ENCODE measurements at places on chromosomes 7 and 10.

DNA sequence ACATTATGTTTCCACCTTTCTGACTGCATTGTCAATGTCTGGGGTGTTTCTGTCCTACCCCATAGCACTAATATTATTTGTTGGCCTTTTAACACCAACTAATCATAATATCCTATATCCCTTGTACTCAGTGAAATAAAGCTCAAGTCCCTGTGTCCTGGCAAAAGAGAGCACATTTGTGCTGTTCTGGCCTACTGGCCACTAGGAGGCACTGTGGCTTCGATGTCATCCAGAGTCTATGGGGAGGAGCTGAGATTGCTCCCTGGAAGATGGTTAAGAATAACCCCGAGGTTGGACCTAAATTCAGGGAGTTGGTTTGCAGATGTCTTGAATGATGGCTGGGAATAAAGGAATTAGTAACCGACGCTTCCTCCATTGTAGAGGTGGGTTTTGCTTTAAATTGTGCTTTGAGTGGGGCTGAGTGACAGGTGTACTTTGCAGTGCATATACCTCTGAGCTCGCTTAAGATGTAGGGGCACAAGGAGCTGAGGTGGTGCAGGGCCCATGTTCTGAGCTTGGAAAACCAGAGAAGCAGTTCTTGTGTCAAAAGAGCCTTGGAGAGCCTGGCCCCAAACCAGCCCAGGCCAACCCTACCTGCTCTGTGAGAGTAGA, 191.2 kb upstream of the PRSS1 start:
- peak; percentile 56 for DNase-seq

DNA sequence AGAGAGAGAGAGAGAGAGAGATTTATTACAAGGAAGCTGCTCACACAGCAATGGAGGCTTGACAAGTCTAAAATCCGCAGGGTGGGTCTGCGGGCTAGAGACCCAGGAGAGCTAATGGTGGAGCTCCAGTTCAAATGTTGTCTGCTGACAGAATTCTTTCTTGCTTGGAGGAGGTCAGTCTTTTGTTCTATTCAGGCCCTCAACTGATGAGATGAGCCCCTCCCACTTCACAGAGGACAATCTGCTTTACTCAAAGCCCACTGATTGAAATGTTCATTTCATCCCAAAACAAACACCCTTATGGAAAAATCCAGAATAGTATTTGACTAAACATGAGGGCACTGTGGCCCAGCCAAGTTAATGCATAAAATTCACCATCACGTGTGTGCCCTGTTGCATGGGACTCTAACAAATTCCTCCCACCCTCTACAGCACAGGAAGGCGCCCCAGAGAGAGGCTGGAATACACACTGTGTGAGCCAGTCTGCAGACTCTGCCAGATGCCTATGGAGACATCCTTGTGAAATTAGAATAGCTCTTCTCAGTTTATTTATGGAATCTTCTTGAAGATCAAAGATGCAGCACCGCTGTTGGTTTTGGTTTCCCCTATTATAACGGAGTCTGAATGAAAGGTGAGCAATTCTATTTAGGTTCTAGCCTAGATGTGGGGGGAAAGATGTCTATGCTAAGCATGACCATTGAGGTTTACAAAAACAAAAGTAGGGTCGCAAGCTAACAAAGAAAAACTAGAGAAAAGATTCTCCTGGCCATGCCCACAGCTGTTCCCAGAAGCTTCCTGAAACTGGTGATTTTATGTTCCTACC, 123.0 kb upstream of the SFMBT2 start:
- no peak for DNase-seq

DNA sequence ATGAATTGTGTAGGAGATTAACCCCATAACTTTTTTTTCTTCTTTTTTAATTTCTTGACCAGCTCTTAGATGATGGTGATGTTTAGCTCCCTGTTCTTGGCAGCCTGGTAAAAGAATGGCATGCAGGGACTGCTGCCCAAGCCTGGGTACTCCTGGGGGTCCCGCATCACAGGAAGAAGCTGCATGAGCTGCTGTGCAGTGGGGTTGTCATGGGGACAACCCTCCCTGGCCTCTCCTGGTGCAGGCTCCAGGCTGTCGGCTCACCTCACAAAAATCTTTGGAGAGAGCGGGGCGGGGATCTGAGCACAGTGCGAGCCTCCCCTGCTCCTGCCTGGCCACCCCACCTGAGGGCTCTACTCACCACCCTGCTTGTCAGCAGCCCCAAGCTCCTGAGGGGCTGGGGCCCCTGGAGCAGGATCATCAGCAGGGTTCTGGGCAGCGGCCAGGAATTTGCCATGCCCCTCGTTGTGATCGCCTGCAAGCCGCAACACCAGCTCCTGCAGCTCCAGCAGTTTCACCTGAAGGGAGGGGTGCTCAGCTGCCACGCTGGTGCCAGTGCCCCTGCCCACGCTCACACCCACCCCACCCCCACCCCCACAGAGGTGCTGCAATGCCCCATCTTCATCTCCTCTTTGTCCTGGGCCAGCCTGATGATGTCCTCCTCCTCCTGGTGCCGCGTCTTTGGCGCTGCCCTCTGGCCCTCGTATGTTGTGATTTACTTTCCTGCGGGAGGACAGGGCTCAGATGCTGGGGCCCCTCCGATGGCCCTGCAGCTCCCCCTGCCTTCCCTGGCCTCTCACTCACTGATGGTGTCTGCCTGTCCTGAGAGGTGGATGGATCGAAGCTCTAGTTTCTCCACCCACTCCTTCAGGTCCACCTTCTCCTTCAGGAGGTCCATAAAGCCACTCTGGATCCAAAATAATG, 15.5 kb upstream of the MTPAP start:
- no peak for DNase-seq

DNA sequence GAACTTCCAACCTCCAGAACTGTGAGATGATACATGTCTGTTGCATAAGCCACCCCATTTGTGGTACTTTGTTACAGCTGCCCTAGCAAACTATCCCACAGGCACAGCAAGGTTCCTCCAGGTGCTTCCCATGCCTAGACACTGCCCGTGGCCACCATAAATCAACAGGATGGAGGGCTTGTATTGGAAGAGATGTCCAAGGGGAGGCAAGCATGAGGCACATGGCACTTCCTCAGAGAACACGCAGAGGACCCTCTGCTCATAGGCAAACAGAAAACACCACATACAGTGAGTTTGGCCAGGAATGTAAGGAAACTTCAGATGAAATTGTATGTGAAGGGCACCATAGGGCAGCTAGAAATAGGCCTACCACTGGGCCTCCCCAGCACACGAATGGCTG, 291.1 kb downstream of the GRID1 start:
- no peak for DNase-seq

- DNase-seq: no peak
Measured at GRCh38 chr10:78664929-78665553, 403.7 kb upstream of the ZMIZ1 start.

GRCh38 chr10:118339111-118339510, 3.0 kb downstream of the FAM204A start:
- no peak for DNase-seq

GRCh38 chr7:40850017-40850416, 715.2 kb downstream of the SUGCT start:
- no peak for DNase-seq

DNA sequence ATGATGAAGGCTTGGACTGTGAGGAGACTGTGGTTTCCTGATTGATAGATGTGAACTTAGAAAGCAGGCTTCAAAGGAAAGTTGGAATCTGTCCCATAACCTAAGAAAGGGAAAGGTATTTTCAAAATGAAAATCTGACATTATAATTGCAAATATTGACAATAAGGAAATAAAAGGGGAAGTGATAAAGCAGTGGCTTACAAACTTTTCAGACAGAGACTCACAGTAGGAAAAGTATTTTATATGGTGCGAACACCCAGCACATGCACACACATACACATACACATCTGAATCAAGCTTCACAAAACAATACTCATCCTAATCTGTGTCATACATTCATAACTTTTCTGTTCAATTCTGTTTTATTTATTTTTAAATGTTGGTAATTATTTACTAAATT, 4.8 kb downstream of the PON1 start:
- DNase-seq: no peak

DNA sequence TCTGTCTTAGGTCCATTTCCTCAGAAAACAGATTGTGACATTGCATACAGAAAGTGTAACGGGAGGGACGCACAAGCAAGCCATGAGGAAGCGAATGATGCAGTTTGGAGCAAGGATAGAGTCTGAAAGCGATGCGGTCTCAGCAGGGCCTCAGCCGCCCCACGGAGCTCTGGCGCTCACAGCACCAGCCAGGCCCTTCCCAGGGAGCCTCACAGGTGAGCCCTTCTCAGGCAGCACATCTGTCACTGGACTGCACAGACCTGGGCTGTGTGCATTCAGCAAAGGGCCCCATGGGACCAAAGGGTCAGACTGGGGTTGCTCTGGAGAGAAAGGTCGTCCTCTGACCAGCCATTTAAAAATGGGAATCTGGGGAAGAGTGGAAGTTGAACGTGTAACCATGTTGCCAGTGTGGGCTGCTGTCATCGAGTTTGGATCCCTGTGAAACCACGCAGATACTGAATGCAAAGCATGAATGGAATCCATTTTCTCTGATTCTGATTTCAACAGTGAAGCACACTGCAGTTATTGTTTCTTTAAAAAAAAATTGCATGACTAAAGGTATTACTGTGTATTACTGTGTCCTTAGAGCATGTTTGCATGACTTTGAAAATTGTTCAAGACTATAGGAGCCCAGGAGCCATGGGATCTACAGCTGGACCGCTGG, 350.0 kb upstream of the AKR1E2 start:
- DNase-seq: no peak

DNA sequence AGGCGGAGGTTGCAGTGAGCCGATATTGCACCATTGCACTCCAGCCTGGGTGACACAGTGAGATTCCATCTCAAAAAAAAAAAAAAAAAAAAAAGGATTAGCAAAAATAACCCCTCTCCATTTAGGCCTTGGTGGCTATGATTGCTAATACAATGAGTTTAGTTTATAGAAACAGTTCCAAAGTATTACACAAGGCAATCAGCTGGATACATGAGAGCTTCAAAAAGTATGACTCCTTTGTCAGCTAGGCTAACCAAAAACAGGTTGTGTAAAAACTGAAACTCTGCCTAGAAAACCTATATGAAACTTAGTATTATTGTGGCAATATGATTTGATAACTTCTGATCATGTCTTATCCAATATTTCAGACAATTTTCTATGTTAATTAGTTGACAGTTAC, 57.2 kb downstream of the SUGCT start:
- DNase-seq: no peak

DNA sequence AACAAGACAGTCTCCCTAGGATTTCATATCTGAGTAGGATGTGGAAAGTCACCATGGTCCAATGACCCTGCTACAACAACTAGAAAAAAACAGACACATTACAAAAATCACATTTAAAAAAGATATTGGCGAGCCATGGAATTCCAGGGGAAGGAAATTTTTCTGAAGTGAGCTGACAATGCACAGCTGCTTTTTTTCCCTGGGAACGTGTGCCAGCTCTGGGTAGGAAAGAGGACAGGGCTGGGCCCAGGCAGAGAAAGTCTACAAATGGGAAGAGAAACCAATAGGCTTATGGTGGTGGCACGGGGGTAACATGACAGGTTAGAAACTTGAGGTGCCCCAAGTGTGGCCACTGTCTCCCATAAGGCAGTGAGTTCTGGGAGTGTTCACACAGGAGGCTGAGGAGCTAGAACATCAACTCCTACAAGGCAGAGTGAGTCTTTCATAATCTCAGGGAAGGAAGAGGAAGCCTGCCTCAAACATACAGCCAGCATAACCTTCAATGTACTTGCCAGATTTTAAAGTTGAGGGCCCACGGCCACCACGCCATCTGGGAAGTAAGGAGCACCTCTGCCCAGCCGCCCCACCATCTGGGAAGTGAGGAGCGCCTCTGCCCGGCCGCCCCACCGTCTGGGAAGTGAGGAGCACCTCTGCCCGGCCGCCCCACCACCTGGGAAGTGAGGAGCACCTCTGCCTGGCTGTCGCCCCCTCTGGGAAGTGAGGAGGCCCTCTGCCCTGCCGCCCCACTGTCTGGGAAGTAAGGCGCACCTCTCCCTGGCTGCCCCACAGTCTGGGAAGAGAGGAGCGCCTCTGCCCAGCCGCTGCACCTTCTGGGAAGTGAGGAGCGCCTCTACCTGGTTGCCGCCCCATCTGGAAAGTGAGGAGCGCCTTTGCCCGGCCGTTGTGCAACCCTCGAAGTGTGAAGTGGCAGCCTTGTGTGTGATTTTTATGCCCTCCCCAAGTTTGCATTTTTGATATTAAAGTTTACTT, 5.9 kb downstream of the FBXL13 start:
- no peak for DNase-seq

DNA sequence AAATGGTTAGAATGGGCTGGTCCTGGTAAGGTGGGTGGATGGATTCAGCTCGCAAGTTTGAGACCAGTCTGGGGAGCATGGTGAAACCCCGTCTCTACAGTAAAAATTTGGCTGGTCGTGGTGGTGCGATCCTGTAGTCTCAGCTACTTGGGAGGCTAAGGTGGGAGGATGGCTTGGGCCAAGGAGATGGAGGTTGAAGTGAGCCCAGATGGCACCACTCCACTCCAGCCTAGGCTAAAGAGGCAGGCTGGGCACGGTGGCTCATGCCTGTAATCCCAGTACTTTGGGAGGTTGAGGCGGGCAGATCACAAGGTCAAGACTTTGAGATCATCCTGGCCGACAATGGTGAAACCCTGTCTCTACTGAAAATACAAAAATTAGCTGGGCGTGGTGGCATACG, 15.3 kb downstream of the IFT22 start:
- no peak for DNase-seq

DNA sequence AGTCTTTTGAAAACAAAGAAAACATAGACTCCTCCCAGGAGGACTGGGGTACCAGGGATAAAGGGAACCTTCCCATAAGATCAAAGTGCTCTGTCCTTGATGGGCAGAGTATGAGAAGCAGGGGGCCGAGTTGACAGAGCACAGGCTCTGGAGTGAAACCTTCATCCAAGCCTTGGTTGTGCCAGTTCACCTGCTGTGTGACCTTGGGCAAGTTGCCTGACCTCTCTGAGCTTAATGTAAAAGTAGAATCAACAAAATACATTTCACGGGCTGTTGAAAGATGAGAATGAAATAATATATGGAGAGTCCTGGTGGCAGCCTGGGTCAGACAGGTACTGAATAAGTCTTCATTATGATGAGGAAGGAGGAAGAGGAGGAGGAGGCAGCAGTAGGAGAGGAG, 69.9 kb downstream of the SLIT1 start:
- DNase-seq: no peak

GRCh38 chr10:13669182-13669855, 82.6 kb downstream of the PRPF18 start:
- no peak for DNase-seq

DNA sequence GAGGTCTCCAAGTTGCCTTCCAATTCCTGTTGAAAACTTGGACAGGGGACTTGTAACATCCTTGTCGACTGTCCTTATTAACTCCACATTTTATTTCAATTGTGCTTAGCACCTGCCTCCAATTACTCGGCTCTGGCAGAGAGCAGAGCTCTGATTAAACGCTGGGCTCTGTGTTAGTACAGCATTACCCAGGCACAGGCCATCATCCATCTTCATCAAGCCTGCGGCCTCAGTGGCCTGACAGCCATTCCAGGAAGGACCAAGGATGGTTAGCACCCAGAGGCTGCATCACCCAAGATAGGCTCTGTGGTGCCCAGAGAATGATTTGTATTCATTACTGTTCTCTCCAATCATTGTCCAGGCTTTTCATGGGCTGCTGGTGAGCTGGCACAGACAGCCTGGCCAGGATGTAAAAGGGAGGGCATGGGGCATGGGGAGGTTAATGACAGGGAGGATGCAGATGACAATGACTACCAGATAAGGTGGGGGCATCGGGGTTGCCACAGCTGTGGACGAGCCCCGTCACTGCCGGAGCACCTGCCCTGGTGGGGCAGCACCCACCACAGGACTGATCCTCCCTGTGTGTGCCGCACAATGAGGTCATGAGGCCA, 123.3 kb downstream of the PTPN20 start:
- no peak for DNase-seq
